ENCODE measurements at places on chromosomes 5 and 9. TPM values are rescaled to one million over a fixed set of nuclear protein-coding genes. Genes with fewer than 3 reads are reported as not detected.

NEUROG1 gene
- total RNA-seq: not detected

GRCh38 chr9:137320555-137321384 is 18.7 kb upstream of the NRARP start:
- no peaks in the 10 kb centered on the region for H3K27me3 ChIP-seq
- H3K4me3 ChIP-seq: no peak overlapping the region
- DNase-seq: peak; percentile 36
- no peak overlapping the region for H3K27ac ChIP-seq

HK3 gene
- total RNA-seq: 16.7 TPM

GLRA1 gene
- total RNA-seq: not detected

DNA sequence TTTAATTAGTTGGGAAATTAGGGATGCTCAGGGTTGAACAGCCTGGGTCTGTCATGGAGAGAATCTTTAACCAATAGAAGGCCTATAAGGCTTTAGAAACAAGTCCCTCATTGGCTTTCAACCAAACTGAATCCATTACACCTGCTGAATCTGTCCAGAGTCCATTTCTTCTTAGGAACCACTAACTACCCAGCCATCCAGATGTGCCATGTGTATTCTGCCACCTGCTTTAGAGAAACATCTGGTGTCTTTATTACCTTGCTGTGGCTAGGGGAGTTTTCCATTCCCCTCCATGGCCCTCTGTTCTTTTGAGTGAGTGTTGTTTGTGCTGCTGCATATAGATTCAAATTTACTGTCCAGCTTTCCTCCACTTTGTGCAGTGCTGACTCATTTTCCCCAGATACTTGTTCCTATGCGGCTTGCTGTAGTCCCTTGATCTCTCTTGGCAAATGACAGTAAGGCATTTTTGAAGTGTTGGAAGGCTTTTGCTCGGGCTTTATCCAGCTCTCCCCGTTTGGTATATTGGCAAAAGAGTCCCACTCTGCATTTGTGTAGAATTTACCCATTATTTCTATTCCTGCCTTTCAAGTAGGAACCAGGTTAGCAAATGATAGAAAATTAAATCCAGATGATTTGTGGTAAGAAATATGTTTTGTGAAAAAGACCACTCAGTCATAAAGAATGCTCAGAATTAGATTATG is 54.6 kb downstream of the NLN start:
- H3K27me3 ChIP-seq: no peaks in the 10 kb centered on the region
- no peaks in the 10 kb centered on the region for H3K4me1 ChIP-seq
- H3K27ac ChIP-seq: no peak overlapping the region
- no peak for DNase-seq
- H3K4me3 ChIP-seq: no peak overlapping the region

- no peaks in the 10 kb centered on the region for H3K27me3 ChIP-seq
- no peak overlapping the region for H3K27ac ChIP-seq
- DNase-seq: no peak
- H3K4me1 ChIP-seq: no peaks in the 10 kb centered on the region
Measured at GRCh38 chr5:30405821-30406220, 787.7 kb upstream of the CDH6 start.

C9orf50 gene
- 0.23 TPM for total RNA-seq

DNA sequence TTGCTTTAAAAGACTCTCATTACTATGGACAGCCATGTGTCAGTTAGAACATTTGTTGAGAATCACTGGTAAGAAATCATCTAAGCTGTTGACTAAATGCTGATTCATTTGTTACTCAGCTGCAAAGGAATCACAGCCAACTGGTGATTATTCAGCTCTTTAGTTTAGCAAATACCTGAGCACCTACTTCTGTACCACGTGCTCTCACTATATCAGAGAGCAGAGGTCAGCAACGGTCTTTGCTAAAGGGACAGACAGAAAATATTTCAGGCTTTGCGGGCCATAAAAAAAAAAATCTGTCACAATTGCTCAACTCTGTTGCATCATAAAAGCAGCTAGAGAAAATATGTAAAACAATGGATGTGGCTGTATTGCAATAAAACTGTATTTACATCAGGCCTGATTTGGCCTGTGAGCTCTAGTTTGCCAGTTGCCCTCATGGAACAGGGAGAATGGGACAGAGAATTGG is 377.6 kb downstream of the DNAH5 start:
- H3K4me1 ChIP-seq: no peaks in the 10 kb centered on the region
- H3K27me3 ChIP-seq: no peaks in the 10 kb centered on the region
- no peaks in the 10 kb centered on the region for H3K36me3 ChIP-seq
- DNase-seq: no peak

DNA sequence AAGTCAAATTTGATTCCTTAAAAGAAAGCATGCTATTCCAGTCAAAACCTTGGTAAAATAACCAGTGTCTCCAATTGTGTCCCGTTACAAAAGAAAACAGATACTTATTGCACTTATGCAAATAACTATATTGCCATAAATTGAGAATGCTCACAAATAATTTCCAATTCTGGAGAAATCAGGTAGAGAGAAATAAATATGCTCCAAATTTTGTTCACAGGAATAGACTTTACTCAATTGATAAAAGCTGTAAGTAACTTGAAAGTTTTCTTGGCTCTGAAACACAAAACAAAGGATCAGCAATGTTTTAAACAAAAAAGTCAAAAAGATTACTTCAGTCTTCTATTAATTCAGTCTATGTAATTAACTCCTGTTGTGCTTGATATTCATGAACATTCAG is 7.8 kb upstream of the DTWD2 start:
- H3K36me3 ChIP-seq: no peaks in the 10 kb centered on the region
- H3K27ac ChIP-seq: no peak overlapping the region
- no peaks in the 10 kb centered on the region for H3K4me1 ChIP-seq

ISL1 gene
- not detected for total RNA-seq

GRCh38 chr9:110029956-110030480 is 177.9 kb downstream of the C9orf152 start:
- DNase-seq: no peak
- H3K27me3 ChIP-seq: no peaks in the 10 kb centered on the region
- H3K36me3 ChIP-seq: no peaks in the 10 kb centered on the region
- H3K27ac ChIP-seq: peak overlapping the region; percentile 89
- no peak overlapping the region for H3K4me3 ChIP-seq

- H3K27me3 ChIP-seq: no peaks in the 10 kb centered on the region
- no peak overlapping the region for H3K4me3 ChIP-seq
- DNase-seq: no peak
- H3K36me3 ChIP-seq: no peaks in the 10 kb centered on the region
- H3K27ac ChIP-seq: no peak overlapping the region
- no peaks in the 10 kb centered on the region for H3K4me1 ChIP-seq
Measured at GRCh38 chr5:17317473-17317872, 100.0 kb downstream of the BASP1 start.

DNA sequence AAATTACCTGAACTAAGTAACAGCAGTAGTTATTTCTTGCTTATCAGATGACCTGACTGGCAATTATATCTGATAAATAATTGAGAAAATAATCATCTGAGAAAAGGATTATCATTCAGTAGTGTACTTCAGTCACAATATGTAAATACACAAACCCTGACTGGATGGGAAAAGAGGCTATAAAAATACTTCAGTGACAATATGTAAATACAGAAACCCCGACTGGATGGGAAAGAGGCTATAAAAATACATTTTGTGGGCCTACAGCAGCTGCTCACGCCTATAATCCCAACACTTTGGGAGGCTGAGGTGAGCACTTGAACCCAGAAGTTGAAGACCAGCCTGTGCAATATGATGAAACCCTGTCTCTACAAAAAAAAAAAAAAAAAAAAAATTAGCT is 11.1 kb downstream of the UBAP2 start:
- no peak overlapping the region for H3K27ac ChIP-seq
- no peaks in the 10 kb centered on the region for H3K27me3 ChIP-seq
- peaks cover 4% of the 10 kb centered on the region for H3K36me3 ChIP-seq

GRCh38 chr9:101639785-101640665 is 45.3 kb upstream of the PPP3R2 start:
- H3K27me3 ChIP-seq: no peaks in the 10 kb centered on the region
- H3K36me3 ChIP-seq: no peaks in the 10 kb centered on the region
- no peak overlapping the region for H3K4me3 ChIP-seq
- peak overlapping the region; percentile 66 for H3K27ac ChIP-seq

CEP120 gene
- 11.0 TPM for total RNA-seq

LHX3 gene
- total RNA-seq: not detected

FAM193B gene
- 31.8 TPM for total RNA-seq

TMEM232 gene
- 2.5 TPM for total RNA-seq

DNA sequence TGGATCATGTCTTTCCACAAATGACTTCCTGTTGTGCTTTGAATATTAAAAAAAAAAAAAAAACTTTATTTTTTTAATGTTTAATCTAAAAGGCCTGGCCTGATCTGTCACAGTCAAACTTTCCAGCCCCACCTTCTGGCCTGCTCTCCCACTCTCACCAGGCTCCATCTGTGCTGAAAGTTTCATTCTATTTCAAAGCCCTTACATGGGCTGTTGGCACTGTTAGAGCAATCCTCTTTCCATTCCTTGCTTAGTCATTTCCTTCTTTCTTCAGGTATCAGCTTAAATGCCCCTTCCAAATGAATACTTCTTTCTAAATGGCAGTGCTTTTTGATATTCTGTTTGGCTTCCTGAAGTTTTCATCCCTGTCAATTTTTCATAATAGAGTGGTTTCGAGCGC is 1104.8 kb upstream of the C9orf72 start:
- no peaks in the 10 kb centered on the region for H3K27me3 ChIP-seq
- H3K27ac ChIP-seq: no peak overlapping the region
- no peaks in the 10 kb centered on the region for H3K4me1 ChIP-seq

FOXD4L5 gene
- total RNA-seq: 0.42 TPM

- H3K27ac ChIP-seq: peak overlapping the region; percentile 89
- no peaks in the 10 kb centered on the region for H3K27me3 ChIP-seq
- H3K36me3 ChIP-seq: no peaks in the 10 kb centered on the region
Measured at GRCh38 chr5:53110156-53110555, 599 bp upstream of the MOCS2 start.

DNA sequence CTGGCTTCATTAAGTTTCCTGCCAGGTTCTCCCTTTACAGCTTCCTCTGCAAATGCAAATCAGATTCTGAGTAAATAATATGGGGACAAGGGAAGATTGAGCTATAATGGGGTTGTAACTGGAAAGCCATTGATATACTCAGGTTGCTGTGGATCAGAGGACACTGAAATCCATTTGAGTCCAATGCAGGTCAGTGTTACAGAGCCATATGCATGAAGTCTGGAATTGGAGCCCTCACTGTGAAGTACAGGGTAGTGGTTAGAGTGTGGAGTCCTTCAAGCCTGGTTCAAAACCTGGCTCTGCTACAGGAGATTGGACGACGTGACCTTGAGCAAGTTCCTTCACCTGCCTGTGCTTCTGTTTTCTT is 48.7 kb downstream of the TIMD4 start:
- no peaks in the 10 kb centered on the region for H3K36me3 ChIP-seq
- H3K27me3 ChIP-seq: no peaks in the 10 kb centered on the region
- no peak overlapping the region for H3K27ac ChIP-seq
- no peaks in the 10 kb centered on the region for H3K4me1 ChIP-seq

DNA sequence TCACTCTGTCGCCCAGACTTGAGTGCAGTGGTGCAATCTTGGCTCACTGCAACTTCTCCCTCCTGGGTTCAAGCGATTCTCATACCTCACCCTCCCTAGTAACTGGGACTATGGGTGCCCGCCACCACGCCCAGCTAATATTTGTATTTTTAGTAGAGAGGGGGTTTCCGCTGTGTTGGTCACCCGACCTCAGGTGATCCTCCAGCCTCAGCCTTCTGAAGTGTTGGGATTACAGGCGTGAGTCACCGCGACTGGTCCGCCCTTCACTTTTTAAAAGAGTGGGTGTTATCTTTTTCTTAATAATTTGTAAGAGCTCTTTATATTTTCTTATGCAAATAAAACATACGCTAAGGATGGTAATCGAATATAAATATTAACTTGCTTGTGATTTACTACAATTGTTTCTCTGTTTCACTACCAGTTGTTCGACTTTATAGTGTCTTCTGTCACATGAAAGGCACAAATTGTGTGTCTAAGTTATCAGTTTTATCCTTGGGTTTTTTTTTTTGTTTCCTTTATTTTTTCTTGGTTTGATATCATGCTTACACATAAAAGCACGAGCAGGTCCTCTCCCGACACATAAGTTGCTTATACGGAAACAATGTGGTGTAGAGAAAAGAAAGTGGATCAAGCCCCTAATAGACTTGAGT is 1.9 kb upstream of the GPBP1 start:
- DNase-seq: no peak
- H3K27ac ChIP-seq: peak overlapping the region; percentile 100
- H3K36me3 ChIP-seq: no peaks in the 10 kb centered on the region
- no peaks in the 10 kb centered on the region for H3K27me3 ChIP-seq

- H3K4me3 ChIP-seq: no peak overlapping the region
- DNase-seq: no peak
- H3K27me3 ChIP-seq: no peaks in the 10 kb centered on the region
- H3K4me1 ChIP-seq: no peaks in the 10 kb centered on the region
- H3K36me3 ChIP-seq: no peaks in the 10 kb centered on the region
Measured at GRCh38 chr5:172585114-172585513, 55.9 kb upstream of the NEURL1B start.

MARVELD2 gene
- 20.2 TPM for total RNA-seq

DNA sequence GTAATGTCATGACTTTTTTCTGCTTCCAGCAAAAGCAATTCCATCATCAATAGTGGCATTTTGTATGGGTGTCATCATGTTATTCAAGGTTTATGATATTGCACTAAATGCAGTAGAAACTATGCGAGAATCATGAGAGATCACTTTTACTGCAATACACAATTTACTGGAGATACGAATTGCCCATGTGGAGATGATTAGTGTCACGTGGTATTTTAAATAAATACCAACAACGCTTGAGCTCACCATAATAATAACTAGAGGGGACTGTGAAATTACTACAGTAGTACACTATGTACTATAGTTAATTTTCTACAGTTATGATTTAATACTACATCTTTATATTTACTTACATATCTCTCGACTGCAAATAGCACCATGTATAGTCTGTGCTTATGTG is 49.7 kb downstream of the FAM174A start:
- H3K4me3 ChIP-seq: no peak overlapping the region
- DNase-seq: no peak
- no peaks in the 10 kb centered on the region for H3K4me1 ChIP-seq
- H3K27me3 ChIP-seq: no peaks in the 10 kb centered on the region

SLC27A6 gene
- total RNA-seq: not detected

- H3K36me3 ChIP-seq: no peaks in the 10 kb centered on the region
- peak overlapping the region; percentile 9 for H3K27ac ChIP-seq
- H3K4me3 ChIP-seq: peak overlapping the region; percentile 45
- DNase-seq: no peak
- H3K4me1 ChIP-seq: peaks cover 13% of the 10 kb centered on the region
Measured at GRCh38 chr5:16666883-16667398, 50.1 kb upstream of the RETREG1 start.

GRCh38 chr9:71121275-71122021 is at the start of gene TRPM3:
TRPM3 (minus strand) TSS chr9:71121621; CDS start chr9:71121354, 267 bp downstream.
- no peak for DNase-seq
- H3K36me3 ChIP-seq: no peaks in the 10 kb centered on the region
- no peaks in the 10 kb centered on the region for H3K27me3 ChIP-seq
- H3K27ac ChIP-seq: no peak within 1 kb of the TSS
- H3K4me1 ChIP-seq: peaks cover 8% of the 10 kb centered on the region

- no peaks in the 10 kb centered on the region for H3K36me3 ChIP-seq
- H3K27ac ChIP-seq: no peak overlapping the region
- DNase-seq: no peak
- H3K27me3 ChIP-seq: no peaks in the 10 kb centered on the region
- H3K4me3 ChIP-seq: no peak overlapping the region
Measured at GRCh38 chr5:32308946-32309345, 3.8 kb downstream of the MTMR12 start.
